ENCODE measurements at places on chromosomes 13 and 19.

DNA sequence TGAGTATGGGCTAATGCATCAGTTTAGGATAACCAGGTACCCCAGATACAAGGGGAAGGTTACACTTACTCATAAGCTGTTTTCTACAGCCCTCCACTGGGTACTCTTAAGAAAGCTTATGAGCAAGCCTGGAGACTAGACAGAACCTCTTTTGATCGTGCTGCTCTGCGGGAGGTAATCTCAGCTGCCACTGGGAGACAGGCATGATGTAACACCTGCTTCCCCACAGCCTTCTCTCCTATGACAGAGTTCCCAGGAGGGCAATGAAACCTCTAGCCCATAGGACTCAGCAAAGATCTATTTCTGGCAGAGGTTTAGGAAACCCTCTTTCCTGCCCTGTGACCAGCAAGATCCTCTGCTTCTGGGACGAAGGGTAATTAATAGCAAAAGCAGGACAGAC lies 65.6 kb downstream of the WASF3 start:
- no peak for DNase-seq

DNA sequence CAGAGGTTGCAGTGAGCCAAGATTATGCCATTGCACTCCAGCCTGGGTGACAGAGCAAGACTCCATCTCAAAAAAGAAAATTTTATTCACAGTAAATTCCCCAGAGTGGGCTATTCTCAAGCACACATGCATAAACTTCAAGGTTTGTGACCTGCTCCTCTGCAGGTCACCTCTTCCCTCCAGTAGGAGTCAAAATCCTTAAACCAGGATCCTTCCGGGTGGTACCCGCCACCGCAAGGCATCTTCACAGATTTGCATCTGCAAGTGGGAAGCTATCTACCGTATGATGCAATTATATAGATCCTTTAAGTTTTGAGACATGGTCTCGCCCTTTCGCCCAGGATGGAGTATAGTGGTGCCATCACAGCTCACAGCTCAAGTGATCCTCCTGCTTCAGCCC lies 3.0 kb upstream of the ECH1 start:
- DNase-seq = no peak

- no peak for DNase-seq
These were observed 393.8 kb downstream of the SLITRK6 start for GRCh38 chr13:85405316-85405897.

DNA sequence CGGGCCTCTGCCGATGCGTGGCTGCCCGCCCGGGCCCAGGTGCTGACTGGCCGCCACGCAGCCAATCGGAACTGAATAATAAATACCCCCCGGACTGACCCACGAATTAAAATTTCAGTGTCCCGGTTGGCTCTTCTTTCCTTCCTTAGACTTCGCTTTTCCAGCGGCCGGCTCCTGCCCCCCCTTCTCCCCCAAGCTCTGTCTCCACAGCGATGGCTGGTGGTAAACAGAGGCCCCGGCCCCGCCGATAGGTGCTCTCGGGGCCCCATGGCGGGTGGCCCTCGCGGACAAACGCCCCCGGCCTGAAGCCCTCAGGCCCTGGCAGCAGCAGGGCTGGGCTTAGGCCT lies 2.6 kb downstream of the ZBTB7A start:
- DNase-seq = no peak

GRCh38 chr19:49427855-49428546 lies 2.8 kb downstream of the GFY start:
- no peak for DNase-seq

GRCh38 chr13:30789166-30789862 lies 54.0 kb downstream of the ALOX5AP start:
- DNase-seq = no peak

DNA sequence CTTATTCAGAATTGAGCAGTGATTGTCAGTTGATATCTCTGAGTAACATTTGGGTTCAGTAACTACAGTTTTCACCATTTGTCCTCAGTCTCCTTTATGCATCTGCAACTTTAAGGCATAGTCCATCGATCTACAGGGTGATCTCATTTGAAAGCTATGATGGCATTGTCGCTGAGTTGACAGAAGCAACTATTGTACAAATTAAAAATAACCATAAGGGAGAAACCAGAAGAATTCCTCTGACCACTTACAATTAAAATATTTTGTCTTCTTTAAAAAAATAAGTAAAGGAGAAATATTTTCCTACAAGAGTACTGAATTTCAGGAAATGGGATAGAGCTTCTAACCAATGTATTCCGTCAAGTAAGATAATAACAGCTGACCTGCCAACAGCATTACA lies 30.6 kb downstream of the RAP2A start:
- DNase-seq = no peak

GRCh38 chr19:12786141-12786870 lies 5.0 kb upstream of the JUNB start:
- DNase-seq = no peak

- no peak for DNase-seq
These were observed 7.5 kb downstream of the RPS9 start for GRCh38 chr19:54207983-54208783.

DNA sequence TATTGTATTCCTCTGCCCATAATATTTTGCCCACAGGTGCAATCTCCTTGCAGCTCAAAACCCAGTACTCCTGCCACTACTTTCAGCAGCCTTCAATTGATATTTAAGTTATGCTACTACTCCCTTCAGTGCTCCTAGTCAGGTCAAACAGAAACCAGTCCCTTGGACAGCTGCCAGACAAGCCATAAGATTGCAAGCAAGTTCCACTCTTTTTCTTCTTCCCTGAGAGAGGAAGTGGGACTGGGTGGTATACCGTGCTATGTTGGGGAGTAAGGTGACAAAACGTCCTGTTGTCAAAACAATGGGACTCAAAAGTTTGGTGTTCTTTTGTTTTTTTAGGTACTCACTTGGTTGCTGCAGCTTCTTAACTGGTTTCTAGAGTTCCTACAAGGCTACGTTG lies 63.1 kb upstream of the FRY start:
- DNase-seq = no peak

DNA sequence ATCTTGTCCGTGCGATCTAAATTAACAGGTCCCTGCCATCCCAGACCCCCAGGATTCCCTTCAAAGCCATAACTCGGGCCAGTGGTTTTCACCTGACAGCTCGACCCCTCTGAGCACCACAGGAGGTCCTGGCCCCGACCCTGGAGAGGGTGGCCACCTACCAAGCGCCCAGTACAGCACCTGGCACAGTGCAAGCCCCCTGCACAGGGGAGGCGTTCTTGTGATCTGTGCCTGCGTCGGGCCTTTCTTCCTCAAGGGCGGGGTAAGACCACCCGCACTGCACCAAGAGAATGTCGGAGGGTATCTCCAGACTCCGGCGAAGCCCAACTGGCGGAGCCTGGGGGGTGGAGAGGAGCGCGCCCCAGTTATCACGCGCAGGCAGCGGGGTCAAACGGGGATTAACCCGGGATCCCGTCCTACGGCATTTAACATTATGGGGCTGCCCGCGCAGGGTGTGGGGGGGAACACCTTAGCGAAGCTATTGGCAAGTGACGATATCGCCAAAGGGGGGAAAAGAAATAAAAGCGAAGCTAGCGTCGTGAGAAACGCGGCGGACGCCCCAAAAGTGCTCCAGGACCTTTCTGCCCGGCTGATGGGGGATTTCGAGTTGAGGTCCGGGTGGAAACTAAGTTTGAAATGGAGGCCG lies 1.3 kb upstream of the HNRNPL start:
- DNase-seq = no peak

- no peak for DNase-seq
These were observed 838 bp downstream of the AKAP11 start for GRCh38 chr13:42272804-42273175.

DNA sequence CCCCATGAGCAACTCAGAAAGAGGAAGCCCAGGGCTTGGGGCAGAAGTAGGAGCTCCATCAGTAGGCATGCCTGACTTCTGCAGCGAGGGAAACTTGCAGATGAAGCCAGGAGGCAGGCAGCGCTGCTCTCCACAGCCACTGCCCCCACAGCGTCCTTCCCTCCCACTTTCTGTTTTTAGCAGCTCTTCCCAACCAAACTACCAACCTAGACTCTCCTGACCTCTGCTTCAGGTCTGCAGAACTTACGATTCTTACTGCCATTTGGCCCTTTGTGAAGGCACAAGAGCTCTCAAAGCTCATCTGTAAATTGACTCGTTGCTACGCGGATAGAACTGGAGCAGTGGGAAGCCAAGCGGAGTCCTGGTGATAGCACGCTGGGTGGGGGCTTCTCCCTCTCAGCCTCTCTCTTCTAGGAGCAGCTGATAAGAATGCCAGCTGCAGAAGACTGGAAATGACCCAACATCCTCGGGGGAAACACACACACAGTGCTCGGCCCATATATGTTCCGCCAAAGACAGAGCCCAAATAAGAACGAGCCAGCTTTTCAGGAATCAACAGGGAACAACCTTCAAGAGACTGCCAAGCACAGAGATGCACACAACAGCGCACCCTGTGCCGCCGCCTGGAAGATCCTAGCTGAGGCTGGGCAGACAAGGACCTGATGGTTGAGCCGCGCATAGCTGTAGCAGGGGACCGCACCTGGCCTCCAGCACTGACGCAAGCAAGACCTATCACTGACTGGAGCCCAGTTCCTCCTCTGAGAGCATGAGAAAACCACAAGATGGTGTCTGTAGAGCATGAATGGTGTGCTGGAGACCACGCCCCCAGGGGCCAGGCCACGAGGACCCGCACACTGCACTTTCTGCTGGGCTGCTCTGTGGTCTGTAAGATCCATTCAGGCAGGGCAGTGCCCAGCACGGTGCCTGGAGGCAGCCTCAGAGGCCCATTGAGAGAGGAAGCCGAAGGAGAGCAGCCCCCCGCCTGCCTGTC lies 15.9 kb upstream of the SLC35E1 start:
- DNase-seq = peak; percentile 64

DNA sequence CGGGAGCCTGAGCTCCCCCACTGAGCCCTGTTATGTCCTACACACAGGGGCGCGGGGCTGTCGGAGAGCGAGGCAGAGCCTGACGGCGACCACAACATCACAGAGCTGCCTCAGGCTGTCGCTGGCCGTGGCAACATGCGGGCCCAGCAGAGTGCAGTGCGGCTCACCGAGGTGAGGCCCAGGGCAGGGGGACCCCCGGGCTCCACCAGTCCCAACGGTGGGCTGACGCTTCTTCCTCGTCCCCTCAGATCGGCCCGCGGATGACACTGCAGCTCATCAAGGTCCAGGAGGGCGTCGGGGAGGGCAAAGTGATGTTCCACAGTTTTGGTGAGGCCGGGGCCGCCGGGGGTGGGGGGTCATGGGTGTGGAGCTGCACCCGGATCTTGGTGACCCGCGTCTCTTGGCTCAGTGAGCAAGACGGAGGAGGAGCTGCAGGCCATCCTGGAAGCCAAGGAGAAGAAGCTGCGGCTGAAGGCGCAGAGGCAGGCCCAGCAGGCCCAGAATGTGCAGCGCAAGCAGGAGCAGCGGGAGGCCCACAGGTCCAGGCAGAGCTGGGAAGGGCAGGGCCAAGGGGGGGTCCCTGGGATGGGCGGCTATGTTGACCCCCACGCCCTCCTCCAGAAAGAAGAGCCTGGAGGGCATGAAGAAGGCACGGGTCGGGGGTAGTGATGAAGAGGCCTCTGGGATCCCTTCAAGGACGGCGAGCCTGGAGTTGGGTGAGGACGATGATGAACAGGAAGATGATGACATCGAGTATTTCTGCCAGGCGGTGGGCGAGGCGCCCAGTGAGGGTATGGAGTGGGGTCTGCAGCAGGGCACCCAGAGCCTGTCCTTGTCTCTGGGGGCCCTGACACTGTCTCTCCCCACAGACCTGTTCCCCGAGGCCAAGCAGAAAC lies 1.2 kb upstream of the P2RY11 start:
- DNase-seq = no peak

DNA sequence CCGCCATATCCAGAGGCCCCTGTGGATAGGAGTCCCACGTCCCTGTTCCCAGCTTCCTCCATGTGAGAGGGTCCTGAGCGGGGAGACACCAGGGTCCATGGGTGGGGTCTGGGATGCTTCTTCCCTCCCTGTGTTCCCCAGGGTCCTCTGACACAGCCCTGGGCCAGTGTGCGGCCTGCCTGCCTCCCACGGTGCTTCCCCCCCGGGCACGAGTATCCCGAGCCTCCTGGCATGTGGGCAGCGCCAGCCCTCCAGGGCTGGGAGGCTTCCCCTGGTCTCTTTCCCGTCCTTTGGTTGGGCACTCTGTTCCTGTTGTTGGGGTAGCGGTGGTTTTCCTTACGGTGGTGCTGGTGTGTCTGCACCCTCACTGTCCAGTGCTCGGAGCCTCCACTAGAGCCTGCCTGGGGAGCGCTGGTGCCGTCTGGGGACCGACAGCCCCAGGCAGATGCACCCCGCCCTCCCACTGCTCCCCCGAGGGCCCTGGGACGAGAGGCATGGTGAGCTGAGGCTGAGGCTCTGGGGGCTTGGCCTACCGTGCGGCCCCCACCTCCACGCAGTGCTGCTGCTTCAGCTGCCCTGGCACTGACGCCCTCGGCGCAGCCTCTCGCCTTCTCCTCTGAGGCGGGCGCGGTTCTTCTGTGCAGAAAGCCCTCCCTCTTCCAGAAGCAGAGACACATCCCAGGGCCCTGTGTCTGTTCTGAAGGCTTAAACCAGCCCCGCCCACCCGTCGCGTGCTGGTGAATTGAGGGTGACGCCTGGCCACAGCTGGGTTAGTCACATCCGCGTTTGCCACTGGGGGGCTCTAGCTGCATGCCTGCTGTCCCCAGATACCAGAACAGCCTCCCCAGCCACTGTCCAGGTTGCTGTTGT lies 27.9 kb downstream of the PLEKHJ1 start:
- DNase-seq = peak; percentile 82

DNA sequence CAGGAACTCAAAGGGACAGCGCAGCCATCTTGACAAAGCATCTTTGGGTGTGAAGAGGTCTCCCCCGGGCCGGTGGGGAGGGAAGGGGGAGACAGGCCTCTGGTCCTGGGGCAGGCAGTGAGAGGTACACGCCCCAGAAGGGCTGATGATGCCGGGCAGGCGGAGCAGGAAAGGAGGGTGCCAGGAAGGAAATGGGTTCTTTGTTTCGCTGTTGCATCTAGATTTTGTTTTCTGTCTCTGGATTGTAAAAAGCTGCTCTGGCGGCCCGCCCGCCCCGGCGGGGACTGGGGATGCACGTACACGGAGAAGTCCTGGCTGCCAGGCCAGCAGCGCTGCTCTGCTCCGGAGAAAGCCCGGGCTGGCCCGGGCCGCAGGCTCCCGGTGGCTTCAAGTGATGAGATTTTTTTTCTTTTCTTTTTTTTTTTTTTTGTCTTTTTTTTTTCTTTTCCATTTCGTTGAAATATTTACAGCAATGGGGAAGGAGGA lies 13.2 kb upstream of the ASF1B start:
- peak; percentile 64 for DNase-seq

GRCh38 chr13:97445522-97446187 lies 11.7 kb downstream of the RAP2A start:
- no peak for DNase-seq

DNA sequence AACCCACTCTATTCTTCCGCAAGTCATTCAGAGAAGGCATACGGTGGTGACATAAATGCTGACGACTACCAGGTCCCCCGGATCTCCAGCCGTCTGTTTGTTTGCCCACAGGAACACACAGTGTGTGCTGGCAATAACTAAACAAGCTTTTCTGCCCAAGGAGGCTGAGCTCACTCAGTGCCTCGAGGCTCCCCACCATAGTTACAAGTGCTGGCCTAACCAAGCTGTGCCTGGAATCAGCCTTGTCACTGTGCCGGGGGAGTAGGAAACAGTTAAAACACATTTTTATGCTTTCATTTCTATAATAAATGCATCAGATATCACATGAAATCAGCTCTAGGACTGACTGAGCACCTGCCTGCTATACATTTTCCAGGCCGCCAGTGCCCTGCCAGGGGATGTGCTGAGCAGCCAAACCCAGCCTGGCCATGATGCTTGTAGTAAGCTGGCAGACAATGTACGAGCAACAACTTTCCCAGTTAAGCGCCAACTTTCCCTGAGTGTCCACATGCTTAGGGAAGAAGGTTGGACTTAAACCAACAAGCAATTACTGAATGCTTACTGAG lies 28.1 kb downstream of the BRD4 start:
- no peak for DNase-seq

All from GM12891 (cell line).